ENCODE measurements at places on chromosomes 16 and 17.

DNA sequence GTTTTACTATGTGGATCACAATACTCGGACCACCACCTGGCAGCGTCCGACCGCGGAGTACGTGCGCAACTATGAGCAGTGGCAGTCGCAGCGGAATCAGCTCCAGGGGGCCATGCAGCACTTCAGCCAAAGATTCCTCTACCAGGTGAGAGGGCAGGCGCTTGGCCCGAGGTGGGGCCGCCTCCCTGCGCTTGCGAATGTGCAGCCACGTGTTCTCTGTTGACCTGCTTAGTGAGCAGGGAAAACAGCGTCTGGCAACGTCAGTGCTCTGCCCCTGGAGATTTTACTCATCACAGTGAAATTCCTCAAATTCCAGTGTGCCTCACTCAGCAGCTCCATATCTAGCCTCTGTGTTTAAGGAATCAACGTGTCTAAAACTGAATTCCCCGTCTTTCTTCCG, 33.4 kb upstream of the CLEC18A start:
- DNase-seq: no peak

DNA sequence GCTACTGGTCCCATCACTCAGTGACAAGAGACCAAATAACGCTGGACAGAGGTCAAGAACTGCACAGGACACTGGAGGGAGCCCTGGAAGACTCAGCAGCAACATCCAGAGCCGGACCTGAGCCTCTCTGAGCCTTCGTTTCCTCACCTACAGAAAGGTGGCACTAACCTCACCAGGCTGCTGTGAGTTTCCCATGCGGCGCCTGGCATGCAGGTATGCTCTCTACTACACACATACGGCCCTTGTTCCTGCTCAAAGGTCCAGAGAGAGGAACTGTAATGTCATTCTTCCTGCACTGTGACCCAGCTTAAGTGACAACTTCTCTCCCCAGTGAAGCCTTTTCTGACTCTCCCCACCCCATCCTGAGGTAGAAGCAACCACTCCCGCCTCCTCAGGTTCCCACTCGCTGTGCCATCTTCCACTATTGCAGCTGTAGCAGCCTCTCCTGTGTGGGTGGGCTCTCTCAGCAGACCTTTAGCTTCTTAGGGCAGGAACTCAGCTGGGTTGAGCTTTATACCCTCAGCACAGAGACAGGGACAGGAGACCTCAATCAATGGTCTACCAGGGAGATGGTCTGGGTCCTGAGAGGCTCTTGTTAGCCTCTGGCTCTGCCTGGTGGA, 43.9 kb upstream of the SREBF1 start:
- no peak for DNase-seq

- DNase-seq: no peak
Observed at GRCh38 chr16:83338941-83339340, 468.8 kb upstream of the HSBP1 start.

GRCh38 chr17:49437696-49438435, 23.2 kb upstream of the PHB1 start:
- no peak for DNase-seq

GRCh38 chr16:72657791-72658190, 390.1 kb downstream of the ZFHX3 start:
- no peak for DNase-seq

DNA sequence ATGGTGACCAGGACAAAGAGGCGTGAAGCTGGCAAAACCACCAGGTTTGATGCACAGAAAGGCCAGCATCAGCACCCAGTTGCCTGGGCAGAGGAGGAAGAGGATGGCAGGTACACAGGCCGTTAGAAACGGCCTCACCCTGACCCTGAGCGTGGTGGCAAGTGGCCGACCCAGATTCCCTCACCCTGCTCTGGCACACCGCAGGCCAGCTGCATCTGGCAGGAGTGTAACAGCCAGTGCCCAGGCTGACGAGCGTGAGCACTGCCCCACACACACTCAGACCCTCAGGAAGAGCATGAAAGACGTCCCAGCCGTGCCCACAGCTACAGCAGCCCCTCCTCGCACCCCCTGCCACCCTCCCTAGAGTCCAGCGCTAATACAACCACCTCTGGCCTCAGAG, 82.0 kb downstream of the ANKRD11 start:
- DNase-seq: no peak

- DNase-seq: no peak
Observed at GRCh38 chr17:73605444-73605843, 38.8 kb downstream of the SDK2 start.

GRCh38 chr17:17613708-17614114, 22.2 kb upstream of the PEMT start:
- peak; percentile 51 for DNase-seq

DNA sequence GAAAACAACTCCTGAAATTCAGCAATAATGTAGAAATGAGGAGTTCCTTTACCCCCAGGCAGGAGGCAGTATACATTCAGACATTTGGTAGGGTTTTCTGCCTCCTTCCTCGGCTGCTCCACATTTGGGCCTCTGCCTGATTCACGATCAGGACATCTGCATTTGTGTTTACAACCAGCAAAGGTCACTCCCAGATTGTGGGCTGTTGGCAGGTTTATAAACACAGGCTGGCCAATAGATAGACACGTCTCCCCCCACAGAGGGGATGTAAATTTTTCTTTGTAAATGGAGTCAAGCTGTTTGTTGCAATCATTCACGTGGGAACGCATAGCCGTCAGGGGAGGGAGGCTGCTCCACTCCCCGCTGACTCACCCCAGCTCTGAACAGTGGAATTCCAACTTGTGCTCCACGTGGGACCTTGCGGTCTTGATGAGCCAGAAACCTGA, 252.1 kb upstream of the N4BP1 start:
- DNase-seq: peak; percentile 28

GRCh38 chr17:74172700-74173099, 30.8 kb upstream of the RPL38 start:
- no peak for DNase-seq

DNA sequence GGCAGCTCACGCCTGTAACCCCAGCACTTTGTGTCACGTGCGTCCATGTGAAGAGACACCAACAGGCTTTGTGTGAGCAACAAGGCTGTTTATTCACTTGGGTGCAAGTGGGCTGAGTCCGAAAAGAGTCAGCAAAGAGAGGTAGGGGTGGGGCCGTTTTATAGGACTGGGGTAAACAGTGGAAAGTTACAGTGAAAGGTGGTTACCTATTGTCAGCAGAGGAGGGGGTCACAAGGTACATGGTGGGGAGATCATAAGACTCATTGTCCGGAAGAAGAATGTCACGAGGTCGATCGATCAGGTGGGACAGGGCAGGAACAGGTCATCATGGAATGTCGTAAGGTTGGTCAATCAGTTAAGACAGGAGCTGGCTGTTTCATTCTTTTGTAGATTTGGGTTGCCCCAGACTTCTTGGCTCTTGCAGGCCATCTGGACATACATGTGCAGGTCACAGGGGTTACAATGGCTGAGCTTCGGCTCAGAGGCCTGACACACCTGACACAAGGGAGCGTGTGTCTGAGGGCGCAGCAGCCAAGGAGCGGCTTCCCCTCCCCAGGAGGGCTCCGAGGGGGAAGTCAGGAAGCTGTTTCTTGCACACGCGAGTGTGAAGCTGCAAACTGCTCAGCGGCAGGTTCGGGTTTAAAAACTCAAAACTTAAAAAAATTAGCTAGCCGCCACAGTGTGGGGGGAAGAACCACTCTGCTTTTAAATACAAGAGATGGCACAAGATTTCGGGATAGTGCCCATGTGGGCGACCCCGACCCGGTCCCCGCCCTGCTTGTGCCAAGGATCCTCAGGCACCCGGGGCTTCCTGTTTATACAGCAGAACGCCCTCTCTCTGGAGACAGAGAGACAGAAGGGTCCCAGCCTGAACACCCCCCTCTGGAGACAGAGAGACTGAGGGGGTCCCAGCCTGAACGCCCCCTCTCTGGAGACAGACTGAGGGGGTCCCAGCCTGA, 12.4 kb upstream of the TEX19 start:
- no peak for DNase-seq

GRCh38 chr17:17562146-17562511, 29.4 kb downstream of the PEMT start:
- DNase-seq: no peak

- DNase-seq: no peak
Observed at GRCh38 chr17:74028354-74029116, 174.9 kb upstream of the RPL38 start.

- no peak for DNase-seq
Observed at GRCh38 chr16:10093576-10093975, 88.7 kb downstream of the GRIN2A start.

DNA sequence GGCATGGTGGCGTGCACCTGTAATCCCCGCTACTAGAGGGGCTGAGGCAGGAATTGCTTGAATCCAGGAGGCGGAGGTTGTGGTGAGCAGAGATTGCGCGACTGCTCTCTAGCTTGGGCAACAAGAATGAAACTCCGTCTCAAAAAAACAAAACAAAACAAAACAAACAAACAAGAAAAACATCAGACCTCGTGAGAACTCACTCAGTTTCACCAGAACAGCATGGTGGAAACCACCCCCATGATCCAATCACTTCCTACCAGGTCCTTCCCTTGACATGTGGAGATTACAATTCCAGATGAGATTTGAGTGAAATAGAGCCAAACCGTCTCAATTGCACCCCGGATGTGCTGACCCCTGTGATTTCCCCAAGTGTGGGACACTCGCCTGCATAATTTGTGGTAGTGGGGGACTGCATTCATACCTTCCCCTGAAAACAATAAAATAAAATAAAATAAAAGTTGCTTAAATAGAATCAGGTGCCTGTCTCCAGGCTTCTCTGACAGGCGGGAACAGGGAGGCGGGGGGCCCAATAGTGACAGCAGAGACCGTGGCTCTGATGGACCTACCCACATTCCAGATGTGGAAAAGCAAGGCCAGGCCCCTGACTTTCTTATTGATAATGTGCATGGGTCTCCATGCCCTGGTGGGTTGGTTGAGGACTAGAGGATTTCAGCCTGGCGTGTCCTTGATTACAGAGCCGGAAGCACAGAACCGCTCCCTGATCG, 13.1 kb downstream of the ZSCAN10 start:
- DNase-seq: no peak

GRCh38 chr16:77897129-77897437, 108.7 kb downstream of the VAT1L start:
- DNase-seq: no peak

GRCh38 chr16:88697831-88698615, 8.2 kb downstream of the RNF166 start:
- DNase-seq: no peak

- DNase-seq: no peak
Observed at GRCh38 chr16:49455181-49455990, 81.8 kb downstream of the C16orf78 start.

GRCh38 chr16:68244481-68244902, 681 bp upstream of the PLA2G15 start:
- no peak for DNase-seq

DNA sequence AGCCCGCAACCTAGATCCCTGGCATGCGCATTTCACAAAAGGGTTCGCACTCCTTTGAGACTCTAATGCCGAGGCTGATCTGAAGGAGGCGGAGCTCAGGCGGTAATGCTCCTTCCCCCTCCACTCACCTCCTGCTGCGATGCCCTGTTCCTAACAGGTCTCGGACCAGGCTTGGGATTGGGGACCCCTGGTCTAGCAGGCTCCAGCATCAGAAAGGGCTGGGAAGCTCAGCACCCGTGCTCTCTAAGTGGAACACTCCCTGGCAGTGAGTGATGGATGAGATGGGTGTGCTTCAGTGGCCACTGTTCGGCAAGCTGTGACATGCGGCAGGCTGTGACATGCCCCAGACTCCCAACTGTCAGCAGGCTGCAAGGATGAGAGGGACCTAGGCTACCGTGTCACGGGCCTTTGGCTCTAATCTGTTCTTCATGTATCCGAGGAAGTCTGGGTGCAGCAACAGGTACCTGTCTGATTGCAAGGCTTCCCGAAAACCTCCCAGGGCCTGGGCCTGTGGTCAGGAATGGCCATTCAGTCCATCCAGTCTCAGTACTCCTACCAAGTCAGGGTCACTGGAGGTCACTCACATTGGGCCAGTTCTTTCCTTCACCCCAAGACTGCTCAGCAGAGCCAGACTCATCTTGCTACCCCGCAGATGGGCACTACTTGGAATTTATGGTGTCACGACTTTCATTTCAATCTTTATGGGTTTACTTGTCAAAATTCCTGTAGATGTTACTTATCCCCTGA, 1.3 kb upstream of the ST6GALNAC2 start:
- DNase-seq: no peak

- no peak for DNase-seq
Observed at GRCh38 chr17:73309727-73310596, 1.8 kb downstream of the CDC42EP4 start.

DNA sequence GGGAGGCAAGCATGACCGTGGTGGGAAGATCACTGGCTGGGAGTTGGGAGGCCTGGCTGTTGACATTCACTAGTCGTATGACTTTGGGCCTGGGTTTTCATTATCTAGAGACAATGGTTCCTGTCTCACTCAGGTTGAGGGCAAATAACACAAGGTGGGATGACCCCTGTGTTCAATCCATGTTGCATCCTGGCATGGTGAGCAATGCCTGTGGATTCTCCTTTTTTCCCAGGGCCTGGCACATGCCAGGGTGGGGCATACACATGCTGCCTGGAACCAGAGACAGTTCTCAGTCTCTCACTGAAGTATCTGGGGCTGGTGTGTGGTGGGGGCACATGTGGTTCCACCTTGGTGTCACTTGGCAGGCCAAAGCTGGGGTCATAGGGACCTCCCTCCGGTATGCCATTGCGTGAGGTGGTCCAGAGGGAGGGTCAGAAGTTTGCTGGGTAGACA, 5.4 kb downstream of the THRA start:
- no peak for DNase-seq

GRCh38 chr17:12790249-12791106, 1.2 kb downstream of the ARHGAP44 start:
- DNase-seq: no peak

- no peak for DNase-seq
Observed at GRCh38 chr16:66175636-66176035, 190.9 kb upstream of the CDH5 start.

DNA sequence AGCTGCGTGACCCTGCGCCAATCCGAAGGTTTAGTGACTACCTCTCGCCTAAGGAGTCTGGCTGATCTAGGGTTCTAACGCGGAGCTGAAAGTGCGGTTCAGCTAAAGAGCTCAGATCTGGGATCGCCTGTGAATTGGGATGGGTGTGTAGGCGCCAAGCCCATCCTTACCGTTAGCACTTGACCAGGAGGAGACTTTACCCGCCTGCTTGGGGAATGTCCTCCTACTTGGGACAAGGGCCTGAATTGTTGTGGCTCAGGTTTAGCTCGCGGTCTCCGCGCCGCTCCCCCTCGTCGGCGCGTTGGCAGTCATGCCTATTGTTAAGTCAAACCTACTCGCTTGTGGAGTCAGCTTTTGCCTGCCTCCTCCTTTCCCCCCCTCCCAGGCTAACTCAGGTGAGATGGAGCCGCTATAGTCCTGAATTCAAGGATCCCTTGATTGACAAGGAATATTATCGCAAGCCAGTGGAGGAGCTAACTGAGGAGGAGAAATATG, 480 bp downstream of the MRPS7 start:
- no peak for DNase-seq

DNA sequence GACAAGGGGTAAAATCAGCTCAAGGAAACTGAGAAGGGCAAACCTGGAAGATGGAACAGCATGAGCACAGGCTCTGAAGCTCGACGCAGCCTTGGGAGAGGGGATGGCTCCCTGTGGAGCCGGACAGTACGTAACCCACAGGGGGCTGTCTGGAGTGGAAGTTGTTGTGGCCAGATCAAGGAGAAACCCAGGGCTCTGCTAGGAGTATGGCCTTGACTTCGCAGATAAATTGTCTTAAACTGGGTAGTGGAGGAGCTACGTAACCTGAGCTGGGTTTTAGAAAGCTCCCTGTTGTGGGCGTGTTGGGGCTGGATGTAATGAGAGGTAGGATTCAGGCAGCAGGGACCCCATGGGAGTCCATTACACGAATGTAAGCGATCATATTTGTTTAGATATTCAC, 25.5 kb upstream of the AXIN2 start:
- no peak for DNase-seq

- no peak for DNase-seq
Observed at GRCh38 chr16:13425836-13426235, 494.1 kb upstream of the ERCC4 start.
